HepG2 (cell line): ENCODE measurements at places on chromosomes 11 and 22. TPM values are rescaled to one million over a fixed set of nuclear protein-coding genes. Genes with fewer than 3 reads are reported as not detected.

The OR51E2 gene
- not detected in 2 replicates for total RNA-seq

The CYTH4 gene
- total RNA-seq: not detected in 2 replicates

The MMP20 gene
- total RNA-seq: not detected in 2 replicates

The CHADL gene
- 2.9 and 8.1 TPM in 2 replicates for total RNA-seq

The MS4A15 gene
- total RNA-seq: not detected in 2 replicates

The CLDN5 gene
- total RNA-seq: not detected in 2 replicates

The MS4A3 gene
- not detected in 2 replicates for total RNA-seq

The TCN1 gene
- not detected in 2 replicates for total RNA-seq

The OR4A16 gene
- total RNA-seq: not detected in 2 replicates

The VSIG10L2 gene
- total RNA-seq: not detected in 2 replicates

The F2 gene
- 110 and 330 TPM in 2 replicates for total RNA-seq

The GTSE1 gene
- 13.5 and 15.3 TPM in 2 replicates for total RNA-seq

DNA sequence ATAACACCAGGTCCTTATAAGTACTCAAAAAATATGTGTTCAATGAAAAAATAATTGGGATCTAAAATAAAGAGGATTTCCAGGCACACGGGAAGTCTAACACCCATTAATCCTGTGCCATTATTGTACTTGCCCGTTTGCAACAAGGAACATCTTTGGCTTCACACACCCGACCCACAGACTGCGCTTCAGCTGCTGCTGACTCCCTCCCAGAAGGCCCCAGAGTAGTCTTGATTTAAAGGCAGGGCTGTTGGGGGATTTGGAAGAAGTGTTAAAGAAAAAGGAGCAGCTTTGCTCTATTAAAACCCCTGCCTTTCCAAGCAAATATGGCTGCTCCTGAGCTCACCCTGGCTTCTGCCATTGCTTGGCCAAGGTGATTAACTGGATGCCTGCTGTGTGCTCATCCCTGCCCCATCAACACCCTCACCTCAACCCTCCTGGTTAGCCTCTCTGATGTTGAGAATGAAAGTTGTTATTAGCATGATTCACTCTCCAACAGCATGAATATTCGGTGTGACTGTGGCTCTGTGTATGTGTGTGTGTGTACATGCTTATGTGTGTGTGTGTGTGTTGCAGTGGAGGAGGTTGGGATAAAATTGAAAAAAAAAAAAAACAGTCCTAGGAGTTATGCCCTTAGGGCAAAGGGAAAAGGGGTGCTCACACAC, 76.1 kb downstream of the KIRREL3 start:
- DNase-seq: no peak

GRCh38 chr22:35008213-35008612, 57.7 kb upstream of the ISX start:
- DNase-seq: no peak

- DNase-seq: no peak
Observed at GRCh38 chr11:120306519-120307242, 18.4 kb upstream of the TLCD5 start.

- DNase-seq: no peak
Observed at GRCh38 chr11:76604081-76604625, 66.4 kb downstream of the LRRC32 start.

GRCh38 chr11:110431051-110431672, 1.4 kb downstream of the FDX1 start:
- DNase-seq: no peak

- peak; percentile 25 for DNase-seq
Observed at GRCh38 chr22:24805790-24806662, at the start of gene SGSM1. TSS of gene SGSM1 (plus strand) at chr22:24806211. CDS start at chr22:24806326, 115 bp downstream.

GRCh38 chr11:132466983-132467382, 1065.3 kb downstream of the OPCML start:
- DNase-seq: no peak

DNA sequence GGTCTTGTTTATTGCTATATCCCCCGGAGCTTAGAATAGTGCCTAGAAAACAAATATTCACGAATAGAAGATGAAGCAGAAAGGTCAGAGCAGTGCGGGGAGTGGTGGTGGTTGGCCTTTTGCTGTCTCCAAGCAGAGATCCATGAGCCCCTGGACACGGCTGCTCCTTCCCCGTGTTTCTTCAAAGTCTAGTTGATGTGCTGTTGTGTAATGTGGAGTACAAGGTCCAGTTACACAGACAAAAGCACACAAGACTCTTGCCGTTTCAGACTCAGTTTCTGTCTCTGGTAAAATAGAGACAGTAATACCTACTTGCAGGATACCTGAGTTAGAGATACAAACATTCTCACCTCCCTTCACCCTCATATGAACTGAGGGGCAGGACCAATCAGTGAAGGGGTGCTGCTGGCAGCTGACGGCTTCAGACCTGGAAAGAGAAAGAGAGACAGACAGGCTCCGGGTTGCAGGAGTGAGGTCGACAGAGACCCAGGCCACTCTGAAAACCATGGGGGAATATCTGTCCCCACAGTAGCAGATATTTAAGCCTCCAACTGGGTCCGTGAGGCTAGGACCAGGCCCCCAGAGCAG, 56.2 kb downstream of the RASSF10 start:
- DNase-seq: peak; percentile 36

DNA sequence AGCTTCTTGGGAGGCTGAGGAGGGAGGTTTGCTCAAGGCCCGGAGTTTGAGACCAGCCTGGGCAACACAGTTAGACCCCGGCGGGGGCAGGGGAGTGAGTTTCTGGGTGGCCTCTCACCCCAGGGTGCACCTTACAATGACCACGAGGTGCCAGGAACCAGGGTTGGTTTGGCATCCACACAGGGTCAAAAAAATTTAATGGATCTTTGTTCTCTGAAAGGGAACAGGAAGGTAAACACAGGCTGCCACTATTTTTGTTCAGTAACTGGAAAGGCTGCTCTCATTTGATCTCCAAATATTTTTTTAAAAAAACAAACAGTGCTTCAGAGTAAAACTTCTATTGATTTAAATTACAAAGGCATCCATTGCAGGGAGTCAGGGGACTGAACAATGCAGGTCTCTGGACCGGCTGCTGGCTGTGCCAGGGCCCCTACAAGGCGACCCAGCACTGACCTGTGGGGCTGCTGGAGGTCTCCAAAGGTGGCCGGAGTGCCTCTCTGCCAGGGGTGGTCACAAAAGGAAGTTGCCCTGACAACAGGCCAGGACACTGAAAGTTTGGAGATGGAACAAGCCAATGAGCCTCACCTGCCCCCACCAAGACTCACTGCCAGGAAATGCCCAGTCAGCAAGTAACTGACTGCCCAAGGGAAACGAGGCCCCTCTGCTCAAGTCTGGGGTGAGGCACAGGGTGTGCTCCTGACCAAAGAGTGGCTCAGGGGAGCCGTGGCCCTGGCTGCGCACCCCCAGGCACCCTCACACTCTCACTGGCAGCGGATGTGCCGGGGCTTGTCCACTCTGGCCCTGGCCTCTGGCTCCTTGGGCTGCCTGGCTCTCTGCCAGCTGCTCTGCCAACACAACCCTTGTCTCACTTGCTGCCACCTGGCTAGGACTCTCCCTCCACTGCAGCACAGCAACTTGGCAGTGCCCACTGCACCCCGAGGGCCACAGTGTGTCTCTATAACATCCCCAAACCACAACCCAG, 51.8 kb downstream of the ARFGAP3 start:
- peak; percentile 93 for DNase-seq

GRCh38 chr11:129385801-129386200, 10.2 kb downstream of the BARX2 start:
- no peak for DNase-seq

DNA sequence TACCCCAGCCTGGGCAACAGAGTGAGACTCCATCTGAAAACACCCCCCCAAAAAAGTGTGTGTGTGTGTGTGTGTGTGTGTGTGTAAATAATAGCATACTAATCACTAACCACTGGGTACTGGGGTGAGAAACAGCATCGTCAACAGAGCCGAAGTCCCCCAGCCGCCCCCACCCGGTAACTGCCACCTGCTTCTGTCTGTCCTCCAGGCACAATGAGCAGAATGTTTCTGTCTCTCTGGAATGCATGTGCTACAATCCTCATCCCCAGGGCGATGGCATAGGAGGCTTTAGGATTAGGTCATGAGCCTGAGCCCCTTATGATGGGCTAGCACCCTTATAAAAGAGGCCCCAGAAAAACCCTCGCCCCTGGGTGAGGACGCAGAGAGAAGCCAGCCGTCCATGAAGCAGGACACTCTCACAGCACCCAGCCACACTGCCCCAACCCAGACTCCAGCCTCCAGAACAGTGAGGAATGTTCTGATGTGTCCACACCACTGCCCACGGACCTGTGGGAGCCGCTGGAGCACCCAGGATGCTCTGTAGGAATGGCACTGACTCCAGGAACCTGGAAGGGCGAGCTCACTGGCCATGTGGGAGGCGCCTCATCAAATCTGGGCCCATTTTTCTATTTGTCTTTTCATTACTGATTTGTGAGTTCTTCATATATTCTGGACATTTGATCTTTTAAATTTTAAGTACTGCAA, 9.9 kb downstream of the TTLL8 start:
- DNase-seq: no peak

GRCh38 chr11:68328374-68329091, 16.1 kb downstream of the LRP5 start:
- DNase-seq: peak; percentile 86

- DNase-seq: no peak
Observed at GRCh38 chr11:62223095-62223494, 14.6 kb downstream of the SCGB2A1 start.

DNA sequence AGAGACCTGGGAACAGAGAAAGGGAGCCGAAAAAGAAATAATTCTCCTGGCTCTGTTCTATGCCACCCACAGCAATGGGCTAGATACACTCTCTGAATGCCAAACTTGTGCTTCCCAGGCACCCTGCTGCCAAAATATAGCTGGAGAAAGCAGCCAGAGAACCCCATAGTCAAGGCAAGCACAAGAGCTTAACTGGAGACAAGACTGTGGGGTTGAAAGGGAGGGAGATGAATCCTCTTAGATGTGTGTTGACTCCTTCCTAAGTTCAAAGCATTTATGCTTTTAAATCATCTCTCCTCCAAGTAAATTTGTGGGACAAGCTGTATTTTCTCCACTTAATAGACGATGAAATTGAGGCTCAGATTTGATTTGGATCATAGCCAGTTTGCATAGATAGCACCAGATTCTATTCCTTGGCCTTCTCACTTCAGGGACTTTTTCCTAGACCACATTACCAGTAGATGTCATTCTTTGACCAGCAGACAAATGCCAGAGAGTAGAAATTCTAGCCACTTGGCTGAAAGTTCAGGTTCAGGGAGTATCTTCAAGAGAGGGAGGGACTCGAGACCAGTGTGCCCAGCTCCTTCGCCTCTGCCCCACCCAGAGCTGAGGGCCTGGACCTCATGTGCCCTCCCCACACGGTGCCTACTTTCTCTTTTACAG, 16.5 kb upstream of the ETS1 start:
- no peak for DNase-seq

GRCh38 chr11:59552844-59553243, 41.5 kb downstream of the OR4D9 start:
- no peak for DNase-seq

GRCh38 chr11:9626496-9627394, 37.1 kb upstream of the SWAP70 start:
- no peak for DNase-seq

DNA sequence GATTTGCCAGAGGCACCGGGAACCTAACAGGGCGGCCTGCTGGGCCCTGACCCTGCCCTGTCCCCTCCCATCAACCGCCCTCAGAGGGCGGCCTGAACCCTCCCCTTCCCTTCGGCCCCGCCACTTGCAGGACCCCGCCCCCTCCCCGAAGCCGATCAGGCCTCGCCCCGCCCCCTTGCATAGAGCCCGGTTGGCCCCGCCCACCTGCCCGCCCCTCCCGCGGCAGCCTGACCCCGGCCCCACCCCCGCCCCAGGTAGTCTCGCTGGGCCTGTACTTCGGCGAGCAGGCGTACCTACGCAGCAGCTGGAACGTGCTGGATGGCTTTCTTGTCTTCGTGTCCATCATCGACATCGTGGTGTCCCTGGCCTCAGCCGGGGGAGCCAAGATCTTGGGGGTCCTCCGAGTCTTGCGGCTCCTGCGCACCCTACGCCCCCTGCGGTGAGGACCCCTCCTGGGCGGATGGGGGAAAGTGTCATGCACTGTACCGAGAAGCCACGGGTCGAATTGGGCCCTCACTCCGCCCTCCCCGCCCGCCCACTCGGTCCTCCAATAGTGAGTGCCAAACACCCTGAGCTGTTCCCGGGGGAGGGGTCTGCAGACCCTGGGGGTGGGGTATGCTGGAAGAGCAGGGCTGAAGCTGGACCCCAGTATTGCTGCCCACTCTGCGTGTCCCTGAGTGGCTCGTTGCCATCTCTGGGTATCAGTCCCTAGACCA, 94.1 kb downstream of the CACNA1I start:
- DNase-seq: no peak

- no peak for DNase-seq
Observed at GRCh38 chr11:120702656-120703055, 191.1 kb downstream of the GRIK4 start.

- no peak for DNase-seq
Observed at GRCh38 chr22:28914201-28914600, 30.8 kb downstream of the ZNRF3 start.

DNA sequence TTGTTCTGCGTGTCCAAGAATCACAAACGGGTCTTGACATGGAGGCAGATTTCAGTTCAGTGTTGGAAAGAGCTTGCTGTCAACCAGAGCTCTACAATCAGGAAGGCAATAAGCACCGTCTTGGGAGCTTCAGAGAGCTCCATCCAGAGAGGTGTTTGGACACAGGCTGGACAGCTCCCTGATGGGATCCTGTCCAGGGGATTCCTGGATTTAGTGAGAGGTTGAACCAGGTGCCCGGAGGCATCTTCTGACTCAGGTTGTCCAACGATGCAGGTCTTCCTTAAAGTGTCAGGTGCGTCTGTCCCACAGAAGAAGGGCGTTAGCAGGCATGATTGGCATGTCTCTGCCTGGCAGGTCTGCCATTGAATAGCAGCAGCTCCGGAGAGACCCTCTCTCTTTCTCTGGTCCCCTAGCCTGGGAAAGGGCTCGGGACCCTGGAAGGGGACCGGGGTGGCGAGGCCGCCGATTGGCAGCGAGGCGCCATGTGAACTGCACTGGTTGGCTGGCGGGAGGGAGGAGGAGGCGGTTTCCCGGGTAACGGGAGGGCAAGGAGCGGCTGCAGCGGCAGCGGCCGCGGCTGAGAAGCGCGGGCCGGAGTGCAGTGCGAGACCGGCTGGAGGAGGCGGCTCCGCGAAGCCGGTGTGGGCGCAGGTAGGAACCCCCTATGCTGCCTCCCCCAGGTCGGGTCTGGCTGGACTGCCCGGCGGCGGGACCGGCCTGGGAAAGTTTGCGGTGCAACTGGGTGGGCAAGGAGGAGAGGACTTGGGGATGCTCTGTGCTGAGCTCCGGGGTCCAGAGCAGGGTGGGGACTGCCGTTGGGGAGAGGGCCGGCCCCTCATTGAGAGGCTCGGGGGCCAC, 104.1 kb upstream of the E2F8 start:
- no peak for DNase-seq

DNA sequence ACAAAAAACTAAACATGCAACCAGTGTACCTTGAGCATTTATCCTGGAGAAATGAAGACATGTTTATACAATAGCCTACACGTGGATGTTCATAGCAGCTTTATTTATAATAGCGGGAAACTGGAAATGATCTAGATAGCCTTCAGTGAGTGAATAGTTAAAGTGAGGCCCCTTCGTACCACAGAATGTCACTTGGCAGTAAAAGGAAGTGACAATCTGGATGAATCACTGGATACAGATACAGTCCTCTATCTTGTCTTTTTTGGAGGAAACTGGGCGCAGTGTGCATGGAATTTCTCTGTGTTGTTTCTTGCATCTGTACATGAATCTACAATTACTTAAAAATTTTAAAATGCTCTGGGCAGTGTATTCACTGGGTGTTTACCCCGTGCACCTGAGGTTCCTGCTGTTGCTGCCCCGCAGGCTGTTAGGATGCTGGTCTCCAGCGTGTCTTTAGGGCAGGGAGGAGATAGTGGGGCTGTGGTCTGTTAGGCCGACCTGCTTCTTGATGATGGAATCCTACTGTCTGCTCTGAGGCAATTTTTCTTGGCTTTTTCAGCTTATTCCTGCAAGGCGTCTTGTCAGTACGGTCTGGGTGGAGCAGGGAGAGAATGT, 23.2 kb downstream of the DERL3 start:
- no peak for DNase-seq
